Stimulated activated CD4-positive, alpha-beta T cell treated with anti-CD3 and anti-CD28 coated beads, TNF-alpha, amount 100 ng/mL, for 1 hour (primary cell): ENCODE measurements at places on chromosomes 12 and 14.

DNA sequence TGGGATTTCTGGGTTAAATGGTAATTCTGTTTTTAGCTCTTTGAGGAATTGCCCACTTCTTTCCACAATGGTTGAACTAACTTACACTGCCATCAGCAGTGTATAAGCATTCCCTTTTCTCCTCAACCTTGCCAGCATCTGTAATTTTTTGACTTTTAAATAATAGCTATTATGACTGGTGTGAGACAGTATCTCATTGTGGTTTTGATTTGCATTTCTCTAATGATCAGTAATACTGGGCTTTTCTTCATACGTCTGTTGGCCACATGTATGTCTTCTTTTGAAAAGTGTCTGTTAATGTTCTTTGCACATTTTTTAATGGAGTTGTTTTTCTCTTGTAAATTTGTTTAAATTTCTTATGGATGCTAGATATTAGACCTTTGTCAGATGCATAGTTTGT is 323.7 kb downstream of the CCDC91 start:
- no peak for DNase-seq

GRCh38 chr12:40376533-40377267 is 151.9 kb downstream of the LRRK2 start:
- DNase-seq = no peak

DNA sequence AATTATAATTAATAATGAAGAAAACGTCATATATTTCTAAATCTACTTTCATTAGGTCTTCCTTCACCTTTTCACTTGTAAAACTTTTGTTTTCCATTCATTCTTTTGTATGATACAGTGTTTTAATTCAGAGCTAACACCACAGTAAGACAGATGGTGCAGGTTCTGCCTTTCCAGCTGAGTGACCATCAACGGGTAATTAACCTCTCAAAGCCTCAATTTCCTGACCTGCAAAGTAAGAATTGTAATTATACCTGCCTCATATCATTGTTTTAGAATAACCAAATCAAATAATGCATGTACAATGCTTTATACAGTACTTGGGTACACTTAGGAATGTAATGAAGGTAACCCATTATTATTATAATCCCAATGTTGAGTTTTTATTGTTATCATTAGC is 157.6 kb downstream of the FOXA1 start:
- no peak for DNase-seq

GRCh38 chr12:78938341-78939084 is 73.9 kb downstream of the SYT1 start:
- DNase-seq = no peak

DNA sequence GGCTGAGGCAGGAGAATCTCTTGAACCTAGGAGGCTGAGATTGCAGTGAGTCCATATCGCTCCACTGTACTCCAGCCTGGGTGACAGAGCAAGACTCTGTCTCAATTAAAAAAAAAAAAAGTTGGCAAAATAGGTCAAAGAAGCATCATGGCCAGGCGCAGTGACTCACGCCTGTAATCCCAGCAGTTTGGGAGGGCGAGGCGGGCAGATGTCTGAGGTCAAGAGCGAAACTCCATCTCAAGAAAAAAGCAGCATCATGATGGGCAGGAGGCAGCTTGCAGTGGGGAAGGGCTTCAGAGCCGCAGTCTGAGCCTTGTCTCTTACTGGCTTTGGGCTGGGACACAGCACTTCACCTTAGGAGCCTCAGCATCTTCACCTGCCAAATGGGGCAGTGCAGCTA is 21.4 kb downstream of the TEAD4 start:
- no peak for DNase-seq
